ENCODE measurements at places on chromosomes 7 and 10.

DNA sequence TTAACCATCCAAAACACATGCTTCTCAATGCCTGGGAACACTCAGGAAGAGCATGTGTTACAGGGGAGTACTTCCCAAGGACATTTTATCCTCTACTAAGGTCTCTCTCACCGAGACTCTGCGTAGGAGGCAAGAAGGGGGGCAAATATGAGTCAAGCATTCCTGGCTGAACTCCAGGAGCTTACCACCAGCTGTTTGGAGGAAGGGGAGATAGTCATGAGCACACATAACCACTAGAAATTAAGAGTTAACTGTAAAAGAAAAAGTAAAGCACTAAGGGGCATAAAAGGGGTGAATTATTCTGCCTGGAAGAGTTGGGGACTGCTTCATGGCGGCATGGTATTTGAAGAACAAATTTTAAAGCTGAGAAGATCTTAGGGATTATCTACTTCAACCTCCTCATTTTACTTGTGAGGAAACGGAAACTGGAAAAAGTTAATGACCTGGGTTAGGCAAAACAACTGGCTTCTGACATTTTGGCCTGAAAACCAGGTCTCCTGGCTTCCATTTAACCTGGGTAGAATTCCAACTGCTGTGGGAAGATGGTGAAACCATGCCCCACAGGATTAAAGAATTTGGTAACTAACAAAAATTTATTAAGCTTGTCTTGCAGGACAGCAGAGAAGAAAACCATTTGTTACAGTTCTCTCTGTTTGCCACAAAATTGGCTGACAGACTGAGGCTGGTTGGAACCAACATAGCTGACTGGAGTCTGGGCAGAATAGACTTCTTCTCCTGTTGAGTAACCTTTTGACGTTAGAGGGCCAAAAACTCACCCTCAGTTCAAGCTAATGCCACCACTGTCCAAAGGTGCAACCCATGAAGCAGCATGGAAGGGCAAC is 85.5 kb downstream of the SLC25A13 start:
- peak; percentile 10 for DNase-seq

- DNase-seq: peak; percentile 61
These were observed 25.7 kb downstream of the C10orf71 start for GRCh38 chr10:49324711-49325110.

- peak; percentile 83 for DNase-seq
These were observed 614 bp upstream of the IFIT2 start for GRCh38 chr10:89301232-89301631.

DNA sequence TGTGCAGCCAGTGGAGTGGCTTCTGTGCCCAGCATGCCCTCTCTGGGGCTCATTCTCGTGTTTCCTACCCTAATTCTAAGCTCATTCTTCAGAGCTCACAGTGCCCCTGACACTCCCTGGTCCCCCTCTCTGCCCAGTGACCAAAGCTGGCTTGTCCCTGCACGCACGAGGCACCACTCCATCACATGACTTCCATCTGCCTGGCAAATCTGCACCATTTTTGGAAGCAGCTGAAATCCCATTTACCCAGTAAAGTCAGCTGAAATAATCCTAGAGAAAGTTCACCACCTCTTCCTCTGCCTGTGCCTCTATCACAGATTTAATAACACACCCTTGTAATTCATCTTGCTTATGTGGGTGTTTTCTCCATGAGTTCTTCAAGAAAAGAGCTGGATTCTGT is 616.9 kb downstream of the PTPRN2 start:
- DNase-seq: no peak

- DNase-seq: no peak
These were observed 56.0 kb downstream of the THSD7A start for GRCh38 chr7:11776039-11776438.

GRCh38 chr7:117686311-117686935 is 186.8 kb downstream of the CTTNBP2 start:
- DNase-seq: no peak

GRCh38 chr7:22660293-22660692 is 66.7 kb upstream of the IL6 start:
- no peak for DNase-seq

DNA sequence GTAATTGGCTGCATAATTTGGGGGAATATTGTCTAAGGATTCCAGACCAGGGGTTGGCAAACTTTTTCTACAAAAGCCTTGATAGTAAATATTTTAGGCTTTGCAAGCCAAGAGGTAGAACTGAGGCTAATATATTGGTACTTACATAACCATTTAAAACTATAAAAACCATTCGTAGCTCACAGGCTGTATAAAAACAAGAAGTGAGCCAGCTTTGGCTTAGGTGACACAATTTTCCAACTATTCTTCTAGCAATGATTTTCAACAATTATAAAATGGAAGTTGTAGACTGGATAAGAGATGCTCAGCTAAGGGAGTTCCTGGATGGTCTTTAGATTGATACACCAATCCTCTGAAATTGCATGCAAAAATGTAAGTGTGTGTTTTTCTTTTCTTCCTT is 1.4 kb downstream of the GPR141 start:
- DNase-seq: no peak

DNA sequence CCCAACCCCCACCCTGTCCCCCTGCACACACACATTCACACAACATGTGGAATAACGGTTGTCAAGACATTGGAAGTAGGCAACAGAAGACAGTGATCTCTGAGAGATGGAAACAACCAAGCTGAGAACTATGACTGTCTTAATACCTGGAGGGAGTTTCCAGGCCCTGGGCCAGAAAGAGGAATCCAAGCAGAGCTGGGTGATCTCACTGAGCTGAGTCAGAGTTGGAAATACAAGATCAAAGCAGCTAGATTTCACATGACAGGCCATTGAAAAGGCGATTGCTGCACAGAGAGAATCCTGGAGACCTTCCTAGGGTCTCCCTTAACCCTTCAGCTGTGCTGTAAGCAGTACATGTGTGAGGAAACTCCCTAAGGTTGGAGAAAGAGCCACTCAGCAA is 165.8 kb upstream of the PRSS1 start:
- peak; percentile 98 for DNase-seq

GRCh38 chr10:77197544-77197943 is 440.1 kb downstream of the KCNMA1 start:
- no peak for DNase-seq

- DNase-seq: no peak
These were observed 8.4 kb upstream of the PANK1 start for GRCh38 chr10:89653410-89653869.

DNA sequence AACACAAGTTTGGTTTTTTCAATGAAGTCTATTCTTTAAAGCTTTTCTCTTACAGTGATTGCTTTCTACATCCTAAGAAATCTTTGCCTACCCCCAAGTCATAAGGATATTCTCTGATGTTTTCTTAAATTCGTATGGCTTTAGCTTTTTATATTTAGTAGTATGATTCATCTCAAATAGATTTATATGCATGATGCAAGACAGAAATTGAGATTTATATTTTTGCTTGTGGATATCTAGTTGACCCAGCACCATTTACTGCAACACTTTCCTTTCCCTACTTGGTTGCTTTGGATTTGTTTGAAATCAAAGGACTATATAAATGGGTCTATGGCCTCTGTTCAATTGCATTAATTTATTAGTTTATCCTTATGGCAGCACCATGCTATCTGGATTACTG is 113.9 kb downstream of the ZNF438 start:
- no peak for DNase-seq

DNA sequence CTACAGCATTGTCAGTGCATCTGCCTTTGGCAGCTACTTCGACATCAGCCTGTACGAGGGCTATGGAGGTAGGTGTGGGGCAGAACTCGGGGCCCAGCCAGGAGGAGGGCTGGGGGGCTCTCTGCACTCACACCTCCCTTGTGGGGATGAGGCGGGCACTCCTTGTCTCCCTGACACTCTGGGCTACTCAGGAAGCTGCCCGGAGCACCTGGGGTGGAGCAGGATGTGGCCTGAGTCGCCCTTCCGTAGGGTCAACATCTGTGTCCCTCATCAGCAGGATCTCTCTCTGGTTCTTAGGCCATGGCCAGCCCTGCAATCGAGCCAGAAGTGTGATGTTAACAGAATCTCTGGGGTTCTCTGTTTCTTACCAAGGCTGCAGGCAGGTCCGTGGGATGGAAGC is 40.2 kb downstream of the C10orf105 start:
- no peak for DNase-seq

- no peak for DNase-seq
These were observed 314.1 kb upstream of the ETV1 start for GRCh38 chr7:14303536-14303935.

GRCh38 chr10:77159538-77160110 is 478.0 kb downstream of the KCNMA1 start:
- no peak for DNase-seq

DNA sequence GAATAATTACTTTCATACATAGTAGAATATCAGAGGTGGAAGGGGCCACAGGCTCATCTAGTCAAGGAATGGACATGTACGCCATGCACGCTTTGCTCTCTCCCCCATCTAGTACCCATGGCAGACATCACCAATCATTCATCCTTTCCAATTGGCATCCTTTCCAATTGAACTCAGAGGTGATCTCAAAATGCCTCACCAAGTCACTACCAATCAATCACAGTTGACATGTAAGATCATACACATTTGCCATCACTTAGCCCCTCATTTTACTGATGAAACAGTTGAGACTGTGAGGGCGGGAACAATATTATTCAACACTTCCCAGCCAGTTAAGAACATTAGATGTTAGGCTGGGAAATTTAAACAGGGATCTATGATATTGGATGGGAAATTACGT is 308.4 kb downstream of the FGFR2 start:
- no peak for DNase-seq

DNA sequence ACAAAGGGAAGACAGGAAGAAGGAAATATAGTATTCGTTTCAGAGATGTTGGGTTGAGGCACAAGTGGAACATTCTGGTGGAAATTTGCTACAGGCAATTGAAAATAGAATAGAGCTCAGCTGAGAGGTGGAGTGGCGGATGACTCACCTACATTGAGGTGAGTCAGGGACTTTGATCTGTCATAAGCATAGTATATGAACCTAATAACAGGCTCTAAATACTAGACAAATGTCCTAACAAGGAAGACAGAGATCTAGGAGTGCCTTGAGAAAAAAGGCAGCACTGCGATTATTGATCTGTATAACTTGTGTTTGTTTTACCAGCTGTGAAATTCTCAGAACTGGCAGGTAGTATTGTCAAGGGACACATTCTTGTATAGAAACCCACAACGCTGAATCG is 907 bp upstream of the IFRD1 start:
- no peak for DNase-seq

- DNase-seq: peak; percentile 63
These were observed 31.8 kb downstream of the KLRG2 start for GRCh38 chr7:139451638-139452037.

DNA sequence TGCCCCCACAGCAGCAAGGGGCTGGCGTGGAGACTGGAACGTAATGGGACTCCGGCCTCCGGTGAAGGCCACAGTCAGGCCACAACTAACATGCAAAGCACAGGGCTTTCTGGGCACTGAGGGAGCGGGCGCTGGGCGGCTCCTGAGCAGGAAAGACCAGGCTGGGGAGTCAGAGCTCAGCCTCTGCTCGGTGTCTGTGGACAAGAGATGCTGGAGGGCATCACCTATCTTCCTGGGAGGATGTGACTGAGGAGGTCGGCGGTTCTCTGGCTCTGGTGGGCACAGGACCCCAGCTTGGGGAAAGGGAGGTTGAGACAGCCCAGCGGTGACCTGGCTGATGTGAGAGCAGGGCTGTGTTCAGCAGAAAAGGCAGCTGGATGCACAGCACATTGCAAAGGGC is 11.7 kb downstream of the CNPY1 start:
- no peak for DNase-seq

DNA sequence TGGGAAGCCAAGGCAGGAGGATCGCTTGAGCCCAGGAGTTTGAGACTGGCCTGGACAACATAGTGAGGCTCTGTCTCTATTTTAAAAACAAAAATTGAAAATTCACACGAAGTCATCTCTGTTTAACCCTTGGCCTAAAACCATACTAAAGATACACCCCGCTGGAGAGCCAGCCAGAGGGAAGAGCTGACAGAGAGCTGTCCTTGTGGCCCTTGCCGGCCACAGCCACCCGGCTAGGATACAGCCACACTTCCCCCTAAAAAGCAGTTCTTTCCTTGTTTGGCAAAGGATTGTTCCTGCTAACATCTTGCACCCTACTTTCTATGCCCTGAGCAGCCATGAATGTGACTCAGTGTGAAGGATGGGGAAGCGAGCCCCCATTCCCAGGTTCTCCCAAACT is 49.6 kb downstream of the SH3PXD2A start:
- DNase-seq: no peak

- no peak for DNase-seq
These were observed 25.1 kb upstream of the LAMB1 start for GRCh38 chr7:108028111-108028510.

DNA sequence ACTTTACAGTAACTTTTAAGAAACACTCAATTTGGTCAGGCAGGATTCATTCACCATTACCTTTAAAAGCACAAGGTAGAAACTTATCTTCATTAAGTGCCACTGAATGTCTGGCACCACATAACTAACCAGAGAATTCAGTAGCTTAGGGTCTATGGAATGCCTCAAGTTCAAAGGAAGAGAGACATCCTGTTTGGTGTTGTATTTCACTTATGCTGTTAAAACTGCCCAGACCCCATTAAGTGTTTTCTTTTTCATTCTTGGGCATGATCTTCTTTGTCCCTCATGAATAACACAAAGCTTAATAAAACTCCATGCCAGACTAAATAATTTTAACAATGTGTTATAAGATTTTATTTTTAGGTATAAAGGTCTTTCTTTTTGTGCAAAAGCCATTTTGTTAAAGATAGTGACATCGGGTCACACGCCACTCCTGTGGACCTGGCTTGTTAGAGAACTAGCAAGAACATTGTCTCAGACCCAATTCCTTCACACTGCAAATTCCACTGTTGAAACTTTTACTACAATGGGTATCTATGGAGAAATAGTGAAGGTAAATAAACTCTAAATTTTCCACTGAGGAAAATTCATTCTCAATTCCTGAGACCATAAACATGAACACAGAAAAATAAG is 221.0 kb downstream of the TWIST1 start:
- DNase-seq: no peak

DNA sequence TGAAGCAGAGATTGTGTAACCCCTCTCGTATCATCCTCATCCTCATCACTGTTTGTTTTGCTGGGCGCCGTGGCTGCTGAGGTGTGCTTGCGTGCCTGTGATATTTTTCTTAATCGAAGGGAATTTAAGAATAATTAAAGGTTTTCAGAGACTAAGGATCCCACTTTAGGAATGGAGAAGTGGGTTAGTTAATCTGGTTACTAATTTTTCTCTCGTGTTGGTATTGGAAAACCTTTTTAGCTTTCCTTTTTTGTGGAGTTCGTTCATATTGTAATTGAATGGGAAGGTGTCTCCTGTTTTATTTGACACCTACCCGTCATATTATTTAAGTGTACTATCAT is 1.3 kb downstream of the UBN2 start:
- DNase-seq: no peak

- DNase-seq: no peak
These were observed 27.6 kb downstream of the CFAP46 start for GRCh38 chr10:132914732-132915131.

GRCh38 chr7:141079219-141079618 is 5.4 kb downstream of the TMEM178B start:
- DNase-seq: no peak
